ENCODE measurements at places on chromosomes 11 and 22.
A peak's percentile ranks its signal among the peaks of the same experiment; 100 is the strongest.

DNA sequence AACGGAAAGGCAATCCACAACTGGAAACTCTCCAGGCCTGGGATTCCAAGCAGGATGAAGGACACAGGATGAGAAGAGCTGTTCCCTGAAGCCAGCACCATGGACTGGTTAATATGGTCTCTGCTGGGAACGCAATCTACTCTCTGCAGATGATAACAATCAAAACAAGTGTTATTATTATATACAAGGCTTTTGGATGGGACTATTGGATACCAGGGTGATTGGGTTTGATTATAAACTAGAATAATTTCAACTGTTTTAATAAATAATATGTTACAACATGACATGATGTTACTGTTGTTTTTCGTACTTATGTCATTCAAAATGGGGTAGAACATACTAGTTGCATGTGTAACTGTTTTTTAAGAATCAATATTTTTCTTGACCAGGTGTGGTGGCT is at the start of gene OR52R1:
TSS of gene OR52R1 (minus strand) at position 101 of the 400 bp plus-strand sequence. CDS start at position 101, 0 bp downstream.
- DNase-seq = no peak

DNA sequence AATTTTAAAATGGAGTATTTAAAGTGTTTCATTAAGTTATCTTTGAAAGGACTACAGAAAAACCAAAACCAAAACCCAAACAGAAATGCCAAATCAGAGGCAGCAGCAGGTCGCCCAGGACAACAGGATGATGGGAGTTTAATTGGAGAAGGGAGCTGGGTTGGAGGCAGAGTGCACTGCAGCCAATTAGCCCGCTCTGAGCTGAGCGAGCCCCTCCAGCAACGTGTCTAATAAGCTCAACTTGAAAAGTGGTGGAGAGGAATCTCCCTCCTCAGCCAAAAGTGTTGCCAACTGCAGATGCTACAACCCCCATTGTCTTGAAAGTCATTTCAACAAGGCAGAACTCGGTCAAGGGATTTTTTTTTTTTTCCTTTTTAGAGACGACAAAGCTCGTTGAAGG is 323.9 kb downstream of the CADM1 start:
- no peak for DNase-seq

GRCh38 chr22:30650508-30651116 is 15.0 kb downstream of the SLC35E4 start:
- DNase-seq = no peak

GRCh38 chr22:50604256-50605001 is 3.8 kb downstream of the MAPK8IP2 start:
- no peak for DNase-seq

- no peak for DNase-seq
Observed at GRCh38 chr22:41564563-41564962, 3.8 kb downstream of the CSDC2 start.

GRCh38 chr22:35641494-35642120 is 6.6 kb upstream of the APOL6 start:
- DNase-seq = no peak

GRCh38 chr11:73139476-73140198 is 2.5 kb downstream of the FCHSD2 start:
- DNase-seq = peak; percentile 40

DNA sequence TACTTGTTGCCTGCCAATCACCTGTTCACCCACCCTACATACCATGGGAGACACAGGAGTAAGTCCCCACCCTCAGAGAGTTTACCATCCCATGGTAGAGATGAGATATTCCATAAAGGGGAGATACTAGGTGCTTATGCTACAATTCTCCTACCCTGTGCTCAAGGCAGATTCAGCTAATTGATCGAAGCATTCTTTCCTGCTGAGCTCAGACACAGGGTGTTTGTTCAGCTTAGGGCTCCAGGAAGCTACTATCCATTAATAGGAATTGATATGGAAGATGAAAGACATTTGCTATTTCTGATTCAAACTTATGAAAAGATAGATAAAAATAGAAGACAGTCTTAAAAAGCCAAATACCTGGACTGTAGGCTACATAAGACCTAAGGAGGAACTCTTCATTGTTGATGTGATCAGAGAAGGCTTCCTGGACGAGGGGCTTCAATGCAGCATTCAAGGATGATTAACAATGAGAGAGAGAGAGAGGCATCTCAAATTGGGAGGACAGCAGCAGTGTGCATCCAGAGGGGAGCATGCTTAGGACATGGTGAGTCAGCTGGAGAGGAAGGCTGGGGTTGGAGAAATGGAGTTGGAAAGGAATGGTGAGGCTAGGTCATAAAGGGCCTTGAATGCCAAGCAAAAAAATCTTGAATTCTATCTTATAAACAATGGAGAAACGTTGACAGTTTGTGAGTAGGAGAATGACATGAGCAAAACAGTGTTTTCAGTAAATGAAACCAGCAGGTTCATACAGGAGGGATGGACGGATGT is 15.0 kb downstream of the SYT13 start:
- no peak for DNase-seq

DNA sequence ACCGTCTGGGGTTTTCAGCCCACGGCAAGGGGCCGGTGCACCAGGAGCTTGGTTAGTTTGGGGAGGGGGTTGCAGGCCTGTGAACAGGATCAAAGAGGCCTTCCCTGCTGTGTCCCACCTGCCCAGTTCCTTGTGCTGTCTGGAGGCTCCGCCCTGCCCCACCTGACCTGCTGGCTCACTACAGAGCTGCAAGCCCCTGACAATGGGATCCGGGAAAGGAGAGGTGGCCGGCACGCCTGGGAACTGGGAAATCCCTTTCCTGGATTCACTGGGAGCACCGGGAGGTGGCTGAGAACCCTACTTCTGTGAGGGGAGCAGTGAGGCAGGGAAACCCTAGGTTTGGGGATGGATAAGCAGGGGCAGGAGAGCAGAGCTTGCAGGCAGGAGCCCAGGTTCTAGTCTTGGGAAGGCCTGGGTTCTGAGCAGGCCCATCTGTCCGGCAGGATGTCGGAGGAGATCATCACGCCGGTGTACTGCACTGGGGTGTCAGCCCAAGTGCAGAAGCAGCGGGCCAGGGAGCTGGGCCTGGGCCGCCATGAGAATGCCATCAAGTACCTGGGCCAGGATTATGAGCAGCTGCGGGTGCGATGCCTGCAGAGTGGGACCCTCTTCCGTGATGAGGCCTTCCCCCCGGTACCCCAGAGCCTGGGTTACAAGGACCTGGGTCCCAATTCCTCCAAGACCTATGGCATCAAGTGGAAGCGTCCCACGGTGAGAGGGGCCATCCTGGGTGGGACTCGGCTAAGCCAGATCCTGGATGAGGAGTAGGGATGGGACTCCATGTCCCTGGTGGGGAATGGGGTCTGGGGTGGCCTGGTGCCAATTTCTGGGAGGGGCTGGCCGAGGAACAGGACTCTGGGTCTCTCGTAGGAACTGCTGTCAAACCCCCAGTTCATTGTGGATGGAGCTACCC is 786 bp downstream of the CAPN1 start:
- DNase-seq = peak; percentile 60

DNA sequence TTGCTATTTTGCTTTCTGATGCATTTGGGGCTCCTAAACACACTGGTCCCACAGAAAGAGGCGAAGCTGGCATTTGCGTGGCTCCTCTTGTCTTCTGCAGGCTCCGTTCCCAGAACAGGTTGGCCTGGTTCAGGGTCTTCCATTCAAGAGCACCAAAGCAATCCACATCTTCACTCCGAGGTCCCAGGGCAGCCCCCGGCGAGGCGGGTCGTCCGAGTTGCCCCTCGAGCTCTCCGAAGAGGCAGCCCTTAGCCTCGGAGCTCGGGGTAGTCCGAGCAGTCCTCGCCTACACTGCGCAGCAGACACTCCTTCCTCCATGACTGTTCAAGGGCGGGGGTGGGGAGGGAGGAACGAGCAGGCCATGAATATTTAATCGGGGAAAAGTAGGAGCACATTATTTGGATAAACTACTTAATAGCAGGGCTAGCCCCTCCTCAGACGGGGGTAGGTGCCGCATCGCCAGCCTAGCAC is 321.3 kb downstream of the BLID start:
- DNase-seq = no peak

- no peak for DNase-seq
Observed at GRCh38 chr22:29700900-29701154, 19.0 kb upstream of the CABP7 start.
